ENCODE measurements at places on chromosomes 6 and 20.

DNA sequence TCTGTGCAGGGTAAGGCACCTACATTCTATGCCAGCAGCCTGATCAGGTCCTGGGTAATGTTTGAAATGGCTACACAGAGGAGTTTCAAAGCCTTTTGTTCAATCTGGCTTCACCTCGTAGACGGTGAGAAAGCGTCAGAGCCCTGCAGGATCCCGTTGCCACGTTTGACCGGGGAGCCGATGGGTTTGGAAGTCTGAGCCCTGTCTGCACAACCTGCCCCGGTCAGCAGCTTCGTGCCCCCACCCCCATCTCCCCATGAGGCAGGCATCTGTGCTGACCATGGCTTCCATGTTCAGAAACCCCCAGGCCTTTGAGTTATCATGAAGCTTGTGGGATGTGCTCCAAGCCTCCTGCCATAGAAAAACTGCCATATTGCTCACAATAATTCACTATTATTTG is 63.9 kb downstream of the PTPN1 start:
- DNase-seq: no peak

DNA sequence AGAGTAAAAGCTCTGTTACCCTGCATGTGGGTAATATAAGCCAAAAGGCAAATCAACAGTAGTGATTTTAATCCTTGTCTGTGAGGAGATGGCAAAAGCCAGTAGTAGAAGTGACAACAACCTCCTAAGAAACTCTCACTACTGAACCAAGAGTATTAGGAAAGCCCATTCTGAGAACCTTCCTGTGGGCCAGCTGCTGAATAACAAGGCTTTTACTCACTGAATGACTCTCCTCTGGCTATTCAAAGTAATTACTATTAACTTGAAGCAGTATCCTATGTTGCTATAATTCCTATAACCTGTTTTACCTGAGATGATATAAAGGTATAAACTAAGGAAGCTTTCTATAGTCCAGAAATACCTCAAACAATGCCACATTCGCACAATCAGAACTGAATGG is 55.1 kb downstream of the CHD6 start:
- no peak for DNase-seq

DNA sequence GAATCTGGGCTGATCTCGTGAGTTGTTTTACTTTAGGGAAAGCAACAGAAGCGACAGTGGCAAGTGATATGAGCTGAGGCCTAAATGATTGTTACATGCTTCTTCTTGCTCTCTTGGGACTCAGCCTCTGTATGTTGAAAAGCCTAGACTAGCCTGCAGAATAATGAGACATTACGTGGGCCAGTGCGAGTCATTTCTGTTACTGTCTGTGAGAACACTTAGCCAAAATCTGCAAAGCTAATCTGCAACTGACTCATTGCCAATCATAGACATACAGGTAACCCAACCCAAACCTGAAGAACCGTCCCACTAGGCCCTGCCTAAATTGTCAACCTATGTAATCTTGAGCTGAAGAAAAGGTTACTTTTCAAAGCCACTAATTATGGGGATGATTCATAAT is 77.4 kb upstream of the F13A1 start:
- DNase-seq: no peak

DNA sequence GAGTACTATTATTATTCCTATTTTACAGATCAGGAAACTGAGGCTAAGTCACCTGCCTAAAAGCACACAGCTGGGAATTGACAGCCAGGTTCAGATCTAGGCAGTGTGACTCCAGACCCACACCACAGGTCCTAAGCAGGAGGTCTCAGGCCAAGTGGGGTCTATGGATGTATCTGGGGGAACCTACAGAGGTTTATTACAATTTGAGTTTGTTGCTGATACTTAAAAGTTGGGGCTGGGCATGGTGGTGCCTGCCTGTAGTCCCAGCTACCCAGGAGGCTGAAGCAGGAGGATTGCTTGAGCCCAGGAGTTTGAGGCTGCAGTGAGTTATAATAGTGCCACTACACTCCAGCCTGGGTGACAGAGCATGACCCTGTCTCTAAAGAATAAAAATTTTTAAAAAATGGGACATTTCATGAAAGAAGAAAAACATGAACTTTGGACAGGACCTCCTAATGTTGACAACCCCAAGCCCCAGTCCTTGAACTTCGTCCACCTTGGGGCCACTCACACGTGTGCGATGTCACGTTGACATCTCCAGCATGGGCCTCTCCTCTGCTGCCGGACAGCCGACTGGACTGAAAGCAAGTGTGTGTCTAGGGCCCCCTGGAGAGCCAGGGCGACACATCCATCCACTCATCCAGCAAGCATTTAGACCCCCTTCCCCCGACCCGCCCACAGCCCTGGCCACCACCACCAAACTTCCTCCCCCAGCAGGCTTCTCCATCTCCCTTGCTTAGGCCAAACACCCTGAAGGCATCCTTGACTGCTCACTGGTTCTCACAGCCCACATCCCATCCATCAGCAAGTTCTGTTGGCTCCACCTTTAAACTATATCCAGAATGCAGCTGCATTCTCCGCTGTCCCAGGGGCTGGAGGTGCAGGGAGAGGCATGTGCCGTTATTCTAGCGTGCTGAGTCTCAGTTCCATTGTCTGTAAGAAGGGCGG is 40.0 kb downstream of the NOL4L start:
- DNase-seq: no peak

DNA sequence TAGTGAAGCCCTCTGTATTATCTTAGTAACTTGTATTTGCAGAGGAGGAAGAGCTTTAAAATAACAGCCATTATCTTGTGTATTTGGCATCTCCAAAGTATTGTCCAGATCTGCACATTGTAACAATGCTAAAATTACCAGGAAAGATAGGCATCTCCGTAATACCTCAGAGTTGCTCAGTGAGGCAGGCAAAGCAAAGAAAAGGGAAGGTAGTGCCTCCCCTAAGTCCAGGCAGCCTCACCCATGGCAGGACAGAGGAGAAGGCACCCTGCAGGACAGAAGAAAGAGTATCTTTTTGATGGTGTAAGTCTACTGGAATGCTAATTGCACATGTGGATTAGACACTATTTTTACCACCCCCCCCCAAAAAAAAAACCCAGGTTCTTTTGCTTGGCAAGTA is 13.6 kb upstream of the SSTR4 start:
- no peak for DNase-seq

DNA sequence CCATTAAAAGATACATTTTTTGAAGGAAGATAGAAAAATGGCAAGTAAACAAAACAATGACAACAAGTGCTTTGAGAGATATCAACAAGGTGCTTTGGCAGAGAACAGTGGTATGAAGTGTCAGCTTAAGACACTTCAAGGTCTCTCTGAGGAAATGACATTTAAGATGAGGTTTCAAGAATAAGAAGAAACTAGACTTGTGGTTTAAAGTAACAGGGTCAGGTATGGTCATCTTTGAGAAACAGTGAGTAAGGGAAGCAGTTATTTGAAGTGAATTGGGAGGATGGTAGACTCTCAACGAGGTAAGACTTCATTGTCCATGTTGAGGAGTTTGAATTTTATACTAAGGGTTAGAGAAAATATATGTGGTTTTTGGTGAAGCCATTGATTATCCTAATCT is 77.8 kb downstream of the SYCP2L start:
- DNase-seq: no peak

GRCh38 chr20:60718743-60719480 is 533.1 kb upstream of the CDH4 start:
- DNase-seq: no peak

GRCh38 chr6:2748183-2748582 is 2.5 kb downstream of the MYLK4 start:
- DNase-seq: no peak

GRCh38 chr20:61303675-61304074 is 51.6 kb downstream of the CDH4 start:
- peak; percentile 18 for DNase-seq

DNA sequence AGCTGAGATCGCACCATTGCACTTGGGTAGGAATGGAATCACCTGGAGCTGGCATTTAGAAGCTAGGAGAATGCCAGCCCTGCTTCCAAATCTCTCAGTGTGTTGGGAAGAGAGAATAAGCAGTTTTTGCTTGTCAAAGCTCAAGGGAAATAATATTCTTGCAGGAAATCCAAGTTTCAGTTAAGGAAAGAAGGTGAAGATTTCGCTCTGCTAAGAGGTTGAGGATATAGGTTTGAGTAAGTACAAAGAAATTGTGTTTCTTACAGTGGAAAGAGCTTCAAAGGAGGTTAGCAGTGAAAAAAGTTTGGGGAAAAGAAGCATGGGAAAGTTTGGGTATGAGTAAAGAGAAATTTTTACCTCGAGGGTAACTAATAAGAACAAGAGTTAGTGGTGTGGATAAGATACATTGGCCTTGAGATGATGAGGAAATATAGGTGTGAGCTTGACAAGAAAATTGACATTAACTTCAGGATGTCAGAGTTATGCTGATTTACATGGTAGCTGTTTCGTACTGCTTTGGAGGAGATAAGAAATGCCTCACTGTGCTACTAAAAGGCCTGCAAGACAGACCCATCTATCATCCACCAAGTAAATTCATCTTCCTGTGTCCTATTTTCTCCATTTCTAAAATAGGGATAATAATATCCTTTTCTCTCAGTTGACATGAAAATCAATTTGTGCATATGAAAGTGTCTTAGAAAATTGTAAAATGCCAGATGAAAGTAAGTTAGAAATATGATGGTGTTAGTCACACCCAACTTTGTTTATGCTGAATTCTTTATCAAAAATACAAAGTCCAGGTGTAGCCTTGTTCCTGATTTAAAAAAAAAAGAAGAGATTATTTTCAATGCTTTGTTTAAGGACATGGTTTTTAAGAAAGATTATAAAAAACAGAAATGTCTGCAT is 12.8 kb upstream of the HINT3 start:
- no peak for DNase-seq

DNA sequence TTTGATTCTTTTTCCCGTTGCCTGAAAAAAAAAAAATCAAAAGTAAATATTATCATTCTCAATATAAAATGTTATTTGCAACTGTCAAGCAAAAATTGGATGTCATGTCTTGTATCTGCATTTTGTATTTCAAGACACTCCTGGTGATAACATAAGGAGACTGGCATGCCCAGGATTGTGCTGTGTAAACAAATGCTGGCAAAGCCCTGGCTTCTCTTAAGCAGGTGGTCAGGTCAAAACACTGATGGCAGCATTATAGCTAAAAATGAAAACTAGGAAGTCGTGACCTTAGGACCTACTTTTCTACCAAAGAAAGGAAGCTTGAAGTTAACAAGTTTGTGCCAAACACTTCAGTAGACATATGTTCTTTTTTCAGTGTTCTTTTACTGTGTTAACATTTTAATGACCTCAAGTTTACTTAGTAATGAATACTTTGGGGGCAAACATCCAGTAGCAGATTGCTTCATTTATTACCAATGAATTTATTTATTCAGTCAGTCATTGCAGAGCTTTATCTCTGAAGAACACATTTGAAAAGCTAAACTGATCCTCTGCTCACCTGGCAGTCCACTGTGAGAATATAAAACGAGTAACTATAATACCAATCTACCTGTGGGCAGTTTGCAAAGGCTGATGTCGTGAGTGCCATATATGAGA is 243.1 kb upstream of the FLRT3 start:
- DNase-seq: no peak

GRCh38 chr6:20696676-20697075 is 162.4 kb downstream of the CDKAL1 start:
- no peak for DNase-seq

- DNase-seq: no peak
Measured at GRCh38 chr6:128208851-128209580, 308.2 kb upstream of the THEMIS start.

- DNase-seq: peak; percentile 31
Measured at GRCh38 chr6:168699631-168700295, 258.8 kb downstream of the SMOC2 start.

GRCh38 chr20:57103146-57103800 is 163.2 kb downstream of the BMP7 start:
- DNase-seq: no peak

GRCh38 chr20:35661908-35662307 is 2.8 kb downstream of the CPNE1 start:
- no peak for DNase-seq

GRCh38 chr20:58194175-58194791 is 34.2 kb downstream of the ANKRD60 start:
- DNase-seq: no peak

GRCh38 chr6:24110417-24110816 is 15.6 kb upstream of the NRSN1 start:
- no peak for DNase-seq

DNA sequence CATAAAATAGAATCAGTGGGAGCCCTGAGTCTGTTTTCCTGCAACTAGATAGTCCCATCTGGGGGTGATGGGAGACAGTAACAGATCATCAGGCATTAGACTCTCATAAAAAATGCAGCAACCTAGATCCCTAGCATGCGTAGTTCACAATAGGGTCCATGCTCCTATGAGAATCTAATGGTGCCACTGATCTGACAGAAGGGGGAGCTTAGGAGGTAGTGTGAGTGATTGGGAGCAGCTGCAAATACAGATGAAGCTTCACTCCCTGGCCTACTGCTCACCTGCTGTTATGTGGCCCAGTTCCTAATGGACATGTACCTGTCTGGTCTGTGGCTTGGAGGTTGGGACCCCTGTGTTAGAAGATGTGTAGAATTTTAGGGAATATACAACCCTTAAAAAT is 904.5 kb upstream of the EPHA7 start:
- no peak for DNase-seq

GRCh38 chr6:163420289-163420614 is 5.7 kb downstream of the QKI start:
- no peak for DNase-seq

- DNase-seq: no peak
Measured at GRCh38 chr6:165178056-165178455, 131.3 kb downstream of the C6orf118 start.

GRCh38 chr6:83709748-83710050 is 798 bp upstream of the SNAP91 start:
- DNase-seq: no peak

GRCh38 chr20:33298391-33298790 is 15.4 kb downstream of the BPIFB1 start:
- no peak for DNase-seq

DNA sequence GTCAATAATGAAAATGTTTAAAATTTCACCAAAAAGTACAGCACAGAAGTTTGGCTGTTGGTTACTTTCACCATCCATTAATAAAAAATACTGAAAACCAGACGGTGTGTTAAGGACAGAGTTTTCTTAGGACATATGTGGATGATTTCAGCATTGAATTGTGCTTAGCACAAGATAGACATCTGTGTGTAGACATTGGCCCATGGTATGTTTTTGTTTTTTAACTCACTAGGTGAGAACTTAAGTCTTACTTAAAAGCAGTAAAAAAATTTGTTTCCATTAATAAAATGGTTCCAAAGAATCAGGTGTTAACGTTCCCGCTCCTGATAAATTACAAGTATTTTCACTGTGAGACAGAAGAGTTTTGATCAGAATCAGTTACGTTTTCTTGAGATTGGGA is 4.2 kb downstream of the TBPL1 start:
- DNase-seq: no peak

- DNase-seq: no peak
Measured at GRCh38 chr20:16245879-16246278, 327.4 kb downstream of the KIF16B start.
